D721Med (cell line): ENCODE measurements at places on chromosomes 13 and 19.

DNA sequence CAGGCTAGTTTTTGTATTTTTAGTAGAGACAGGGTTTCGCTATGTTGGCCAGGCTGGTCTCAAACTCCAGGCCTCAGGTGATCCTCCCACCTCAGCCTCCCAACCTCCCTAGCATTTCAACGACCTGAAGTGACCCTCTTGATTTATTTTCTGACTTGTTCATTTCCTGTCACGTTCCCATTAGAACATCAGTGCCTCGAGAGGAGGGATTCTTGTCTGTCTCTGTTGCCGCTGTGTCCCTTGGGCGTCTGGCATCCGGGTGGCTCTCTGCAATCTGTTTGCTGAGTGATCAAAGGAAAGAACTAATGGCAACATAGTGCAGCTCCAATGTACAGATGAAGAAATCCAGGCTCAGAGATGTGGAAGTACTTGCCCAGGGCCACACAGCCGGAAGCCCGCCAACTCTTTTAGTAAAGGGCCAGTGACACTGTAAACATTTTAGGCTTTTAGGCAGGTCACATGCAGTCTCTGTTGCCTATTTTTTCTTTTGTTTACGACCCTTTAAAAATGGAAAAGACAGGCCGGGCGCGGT is 47.5 kb downstream of the NFIC start:
- no peak for DNase-seq

DNA sequence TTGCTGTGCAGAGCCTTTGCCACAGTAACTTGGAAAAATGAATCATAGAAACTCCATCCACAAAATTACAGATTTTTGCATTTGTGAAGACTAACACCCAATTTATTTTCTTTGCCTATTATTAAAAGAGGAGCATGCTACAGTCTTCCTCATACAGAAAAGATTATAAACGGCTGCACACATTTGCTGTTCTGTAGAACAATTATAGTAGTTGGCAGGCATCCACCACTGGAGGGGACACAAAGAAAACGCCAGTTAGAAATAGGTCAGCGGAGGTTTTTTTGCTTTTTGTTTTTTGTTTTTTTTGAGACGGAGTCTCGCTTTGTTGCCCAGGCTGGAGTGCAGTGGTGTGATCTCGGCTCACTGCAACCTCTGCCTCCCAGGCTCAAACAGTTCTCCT is 51.6 kb downstream of the SACS start:
- DNase-seq: no peak

DNA sequence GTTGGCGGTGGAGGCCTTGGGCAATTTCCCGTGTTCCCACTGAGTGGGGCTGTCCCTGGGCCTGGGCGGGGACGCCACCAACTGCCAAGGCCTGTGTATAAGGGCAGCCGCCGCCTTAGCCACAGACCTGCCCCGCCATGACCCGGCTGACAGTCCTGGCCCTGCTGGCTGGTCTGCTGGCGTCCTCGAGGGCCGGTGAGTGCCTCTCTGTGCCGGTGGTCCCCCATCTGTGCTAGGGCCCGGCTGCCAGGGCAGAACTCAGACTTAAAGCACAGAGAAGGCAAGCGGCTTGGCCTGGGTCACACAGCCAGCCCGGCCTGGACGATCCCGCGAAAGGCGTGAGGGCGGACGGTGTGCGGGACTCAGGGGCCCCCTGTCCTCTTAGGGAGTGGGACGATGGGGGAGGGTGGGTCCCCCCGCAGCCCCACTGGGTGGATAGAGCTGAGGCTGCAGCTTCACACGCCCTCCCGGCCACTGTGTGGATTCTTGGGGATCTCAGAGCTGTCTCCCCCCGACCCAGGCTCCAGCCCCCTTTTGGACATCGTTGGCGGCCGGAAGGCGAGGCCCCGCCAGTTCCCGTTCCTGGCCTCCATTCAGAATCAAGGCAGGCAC is at the start of gene AZU1:
Gene AZU1 (plus strand): TSS at position 128 of the 612 bp plus-strand sequence. CDS start 10 bp downstream, at position 138.
- no peak for DNase-seq

DNA sequence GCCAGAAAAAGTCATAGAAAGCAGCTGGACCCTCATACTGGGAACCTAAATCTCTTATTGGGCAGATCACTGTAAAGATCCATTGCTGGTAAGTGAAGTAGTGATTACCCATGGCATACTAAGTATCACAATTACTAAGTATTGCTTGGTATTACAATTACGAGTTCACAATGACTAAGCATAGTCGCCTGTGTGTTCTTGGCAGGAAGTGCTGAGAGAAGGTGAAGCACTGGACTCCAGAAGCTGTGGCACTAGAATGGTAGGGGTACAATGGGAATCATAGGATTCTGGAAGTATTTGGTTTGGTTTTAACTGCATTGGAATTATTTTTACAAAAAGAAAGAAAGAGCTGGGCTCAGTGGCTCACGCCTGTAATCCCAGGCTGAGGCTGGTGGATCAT is 20.3 kb downstream of the LGALS16 start:
- DNase-seq: no peak

DNA sequence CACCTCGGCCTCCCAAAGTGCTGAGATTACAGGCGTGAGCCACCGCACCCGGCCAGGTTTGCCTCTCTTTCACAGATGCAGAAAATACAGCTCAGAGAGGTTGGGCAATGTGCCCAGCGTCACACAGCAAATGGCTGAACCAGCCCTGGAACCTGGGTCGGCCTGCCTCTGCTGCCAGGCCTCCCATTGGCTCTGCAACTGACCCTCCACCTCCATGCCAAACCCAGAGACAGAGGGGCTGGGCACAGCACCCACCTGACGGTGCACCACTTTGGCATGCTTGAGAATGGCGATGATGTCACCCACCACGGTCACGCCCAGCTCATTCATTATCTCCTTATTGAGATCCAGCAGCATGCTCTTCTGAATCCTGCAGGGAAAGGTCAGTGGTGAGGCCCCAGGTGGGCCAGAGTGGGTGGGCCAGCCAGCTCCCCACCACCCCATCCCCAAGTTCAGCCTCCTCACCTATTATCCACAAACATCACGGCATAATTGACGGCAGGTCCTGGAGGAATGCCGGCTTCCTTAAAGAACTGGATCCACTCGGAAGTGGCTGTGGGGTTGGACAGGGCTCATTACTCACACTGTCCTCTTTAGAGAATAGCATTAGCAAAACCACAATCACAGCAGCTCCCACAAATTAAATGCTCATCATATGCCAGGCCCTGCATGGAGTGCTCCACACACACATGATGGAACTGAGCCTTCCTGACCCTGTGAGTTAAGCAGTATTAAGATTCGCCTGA is 12.2 kb downstream of the C19orf47 start:
- no peak for DNase-seq
